GOT3 (cell line): ENCODE measurements at places on chromosomes 13 and 19.

DNA sequence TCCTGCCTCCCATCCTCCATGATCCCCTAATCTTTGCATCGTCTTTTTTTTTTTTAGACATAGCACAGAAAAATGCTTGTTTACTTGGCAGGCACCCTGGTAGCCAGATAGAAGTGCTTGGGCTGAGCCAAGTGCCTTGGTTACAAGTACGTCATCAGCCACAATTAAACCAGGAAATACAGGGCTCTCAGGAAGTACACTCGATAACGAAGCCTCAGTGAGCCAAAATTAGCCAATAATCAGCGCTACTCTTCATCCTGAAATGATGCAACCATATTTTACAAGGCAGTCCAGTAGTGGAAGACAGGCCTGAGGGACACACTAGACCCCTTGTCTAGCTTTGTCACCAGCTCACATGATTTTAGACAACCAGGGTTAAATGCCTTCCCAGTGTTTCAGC, 194.0 kb upstream of the NBEA start:
- DNase-seq = no peak

GRCh38 chr13:96075953-96076543, 13.9 kb upstream of the HS6ST3 start:
- DNase-seq = no peak

GRCh38 chr19:2150794-2151338, 500 bp downstream of the AP3D1 start:
- DNase-seq = no peak

- no peak for DNase-seq
These were observed 294.8 kb downstream of the TSHZ3 start for GRCh38 chr19:31054430-31054829.
